ENCODE measurements at places on chromosomes 7 and 10.

GRCh38 chr7:148148456-148148855 is 442.1 kb upstream of the C7orf33 start:
- no peak for DNase-seq

DNA sequence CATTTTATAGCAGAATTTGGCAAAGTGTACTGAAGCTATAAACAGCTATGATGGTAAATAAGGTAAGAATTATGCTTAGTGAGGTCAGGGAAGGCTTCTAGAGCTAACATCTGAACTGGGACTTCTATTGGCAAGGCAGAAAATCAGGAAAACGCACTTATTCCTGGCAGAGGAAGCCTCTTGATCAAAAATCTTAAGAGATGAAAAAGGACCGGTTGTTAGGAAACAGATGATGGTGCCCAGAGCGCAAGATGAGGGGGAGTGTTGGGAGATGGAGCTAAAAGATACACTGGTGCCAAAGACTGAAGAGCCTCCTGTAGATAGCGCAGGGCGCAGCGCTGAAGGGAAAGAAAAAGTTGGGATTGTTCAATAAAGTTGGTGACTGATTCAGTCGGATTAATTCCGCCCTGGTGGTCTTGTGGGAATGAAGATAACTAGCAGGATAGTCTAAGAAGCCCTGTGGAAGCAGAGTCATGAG is 550 bp upstream of the CALU start:
- no peak for DNase-seq

DNA sequence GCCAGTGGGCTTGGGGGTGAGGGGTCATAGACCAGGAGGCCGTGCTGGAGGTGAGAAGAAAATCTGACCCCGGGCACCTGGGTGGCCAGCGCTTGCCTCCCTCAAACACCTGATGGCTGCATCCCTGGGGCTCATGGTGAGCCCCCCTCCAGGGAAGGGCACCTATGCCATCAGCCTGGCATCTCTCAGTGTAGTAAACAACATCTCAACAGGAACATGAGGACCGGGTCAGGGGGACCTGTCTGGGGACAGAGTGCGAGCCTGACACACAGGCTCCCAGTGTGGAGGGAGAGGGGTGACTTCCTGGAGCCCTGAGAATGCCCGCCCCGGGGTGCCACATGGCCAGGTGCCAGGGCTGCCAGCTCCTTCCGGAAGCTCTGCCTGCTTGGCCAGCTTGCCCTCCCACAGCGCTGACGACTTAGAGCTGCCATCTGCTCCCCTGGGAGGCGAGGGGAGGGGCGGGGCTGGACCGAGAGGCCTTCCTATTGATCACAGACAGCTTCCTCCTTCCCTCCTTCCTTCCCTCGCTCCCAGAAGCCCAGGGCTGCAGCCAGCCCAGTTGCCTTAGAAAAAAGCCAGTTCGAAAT is 12.3 kb downstream of the STX1A start:
- no peak for DNase-seq

DNA sequence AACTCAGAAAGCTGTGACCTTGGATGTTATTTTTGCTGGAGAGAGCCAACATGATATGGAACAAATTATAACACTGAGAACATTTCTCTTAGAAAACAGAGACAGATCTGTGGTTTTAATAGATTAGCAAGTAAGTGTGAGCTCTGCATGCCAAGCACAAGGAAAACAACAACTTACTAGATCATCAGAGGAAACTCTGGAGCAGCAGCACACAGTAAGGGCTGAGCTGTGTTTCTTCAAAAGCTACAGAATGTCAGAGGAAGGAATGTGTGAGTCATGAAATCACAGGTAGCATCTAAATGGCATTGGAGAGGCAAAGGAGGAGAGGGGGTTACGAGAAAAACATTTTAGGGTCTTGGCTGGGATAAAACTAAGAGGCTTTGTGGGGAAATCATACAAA is 283.4 kb upstream of the FZD8 start:
- no peak for DNase-seq

DNA sequence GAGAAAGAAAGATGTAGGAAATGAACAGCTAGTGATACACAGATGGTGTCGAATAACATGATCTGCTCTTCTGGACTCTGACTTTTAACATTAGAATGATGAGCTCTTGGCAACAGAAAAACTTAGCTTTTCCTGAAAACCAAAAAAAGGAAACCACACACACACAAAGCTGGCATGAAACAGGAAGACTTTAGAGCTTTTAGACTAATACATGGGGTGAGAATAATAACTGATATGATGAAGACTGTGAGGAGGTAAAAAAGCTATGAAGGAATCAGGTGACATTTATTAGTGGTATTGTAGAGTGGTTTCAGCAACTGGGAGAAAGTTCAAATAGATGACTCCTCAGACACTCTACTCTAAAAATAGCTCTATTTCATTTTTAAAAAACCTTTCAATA is 491.9 kb downstream of the PARD3 start:
- no peak for DNase-seq

DNA sequence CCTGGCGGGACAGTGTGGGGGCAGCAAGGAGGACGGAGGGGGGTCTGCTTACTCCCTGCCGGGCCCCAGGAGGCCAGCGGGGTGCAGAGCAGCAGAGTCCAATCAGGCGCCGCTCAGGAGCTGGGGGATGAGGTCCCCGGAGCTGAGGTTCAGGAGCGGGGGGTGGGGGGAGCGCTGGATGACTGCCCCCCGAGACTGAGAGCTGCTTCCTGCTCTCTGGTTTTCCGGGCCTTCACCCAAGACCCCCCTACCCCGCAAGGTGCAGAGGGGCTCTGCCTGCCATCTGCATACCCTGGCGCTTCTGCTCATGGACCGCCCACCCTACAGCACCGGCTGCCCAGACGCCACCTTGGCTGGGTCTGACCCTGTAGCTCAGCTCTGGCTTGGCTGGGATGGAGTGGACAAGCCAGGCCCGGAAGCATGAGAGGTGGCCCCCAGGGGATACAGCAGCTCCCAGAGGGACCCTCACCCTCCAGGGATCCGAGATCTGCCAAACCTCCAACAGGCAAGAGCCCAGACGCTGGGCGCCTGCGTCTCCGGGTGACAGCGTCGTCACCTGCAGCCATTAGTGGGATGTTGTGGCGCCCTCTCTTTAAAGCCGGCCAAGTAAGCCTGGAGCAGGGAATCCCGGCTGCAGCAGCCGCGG is 930 bp downstream of the KNDC1 start:
- no peak for DNase-seq

DNA sequence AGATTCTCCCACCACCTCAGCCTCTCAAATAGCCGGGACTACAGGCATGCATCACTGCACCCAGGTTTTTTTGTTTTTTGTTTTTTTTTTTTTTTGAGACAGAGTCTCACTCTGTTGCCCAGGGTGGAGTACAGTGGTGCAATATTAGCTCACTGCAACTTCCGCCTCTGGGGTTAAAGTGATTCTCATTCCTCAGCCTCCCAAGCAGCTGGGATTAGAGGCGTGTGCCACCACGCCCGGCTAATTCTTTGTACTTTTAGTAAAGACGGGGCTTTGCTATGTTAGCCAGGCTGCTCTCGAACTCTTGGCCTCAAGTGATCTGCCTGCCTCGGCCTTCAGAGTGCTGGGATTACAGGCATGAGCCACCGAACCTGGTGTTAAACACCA is 107.5 kb upstream of the KIF5B start:
- DNase-seq, result no peak

DNA sequence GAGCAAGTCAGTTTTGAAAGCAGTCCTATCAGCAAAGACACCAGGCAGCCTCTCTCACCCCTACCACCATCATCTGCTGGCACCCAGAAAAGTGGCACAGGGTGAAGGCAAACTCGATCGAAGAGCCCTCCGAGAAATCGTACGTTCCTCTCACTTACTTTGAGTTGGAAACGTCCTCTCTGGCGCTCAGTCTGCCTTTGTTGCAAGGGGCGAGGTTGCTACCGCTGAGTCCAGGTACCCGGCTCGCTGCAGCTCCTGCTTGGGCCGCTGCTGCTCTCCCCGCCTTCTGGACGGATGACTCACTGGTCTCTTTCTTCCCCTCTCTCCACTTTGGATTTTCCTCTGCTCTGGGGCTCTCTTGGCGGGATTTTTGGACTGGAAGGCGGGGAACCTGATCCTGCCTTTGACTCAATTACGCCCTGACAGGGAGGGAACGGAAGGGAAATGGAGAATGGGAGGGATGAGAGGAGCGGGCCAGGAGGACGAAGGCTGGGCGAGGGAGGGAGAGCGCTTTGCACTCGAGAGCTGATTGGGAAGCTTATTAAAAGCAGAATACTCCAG is at the start of gene PTN:
TSS of gene PTN (minus strand) at position 453 of the 561 bp plus-strand sequence. CDS start 88,760 bp downstream, outside the sequence.
- no peak for DNase-seq

- DNase-seq, result no peak
Observed at GRCh38 chr7:33486633-33487032, 357.3 kb downstream of the BBS9 start.

DNA sequence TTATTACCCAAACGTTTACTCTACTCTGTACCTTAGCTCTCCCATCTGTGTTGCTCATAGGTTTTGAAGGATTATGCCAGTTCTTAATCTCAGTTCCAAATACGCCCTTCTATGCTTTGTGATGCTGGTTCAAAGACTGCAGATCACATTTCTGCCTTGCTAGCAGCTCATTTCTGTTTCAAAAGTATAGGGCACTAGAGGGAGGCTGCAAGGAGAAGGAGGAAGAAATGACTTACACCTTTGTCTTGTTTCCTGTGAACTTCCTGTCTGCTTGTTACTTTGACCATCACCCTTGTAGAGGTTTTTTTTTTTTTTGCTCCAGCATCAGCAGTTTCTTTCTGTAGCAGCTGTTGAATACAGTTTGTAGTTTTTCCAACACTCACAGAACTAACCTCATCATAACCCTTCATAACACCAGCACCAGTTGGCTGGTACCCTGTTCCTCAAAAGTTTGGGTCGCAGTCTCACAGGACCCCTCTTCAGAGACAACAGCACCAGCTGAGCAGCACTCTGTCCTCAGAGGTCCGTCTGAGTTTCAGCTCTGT is 16.5 kb downstream of the SLK start:
- no peak for DNase-seq

DNA sequence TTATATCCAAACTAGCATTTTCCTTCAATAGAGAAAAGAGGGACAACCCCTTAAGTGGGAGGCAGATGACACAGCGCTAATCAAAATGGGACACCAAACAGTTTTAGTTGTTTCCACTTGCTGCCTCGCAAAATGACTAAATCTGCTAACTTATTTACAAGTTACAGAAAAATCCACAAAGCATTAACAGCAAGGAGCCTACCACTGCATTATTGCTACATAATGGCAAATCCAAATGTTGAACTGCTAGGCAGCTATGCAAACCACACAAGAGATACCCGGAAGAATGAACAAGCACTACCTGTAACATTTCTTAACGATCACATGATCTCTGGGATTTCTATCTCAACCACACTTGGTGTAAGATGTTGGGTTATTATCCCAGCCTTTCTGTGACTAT is 96.7 kb downstream of the SFMBT2 start:
- peak; percentile 20 for DNase-seq

DNA sequence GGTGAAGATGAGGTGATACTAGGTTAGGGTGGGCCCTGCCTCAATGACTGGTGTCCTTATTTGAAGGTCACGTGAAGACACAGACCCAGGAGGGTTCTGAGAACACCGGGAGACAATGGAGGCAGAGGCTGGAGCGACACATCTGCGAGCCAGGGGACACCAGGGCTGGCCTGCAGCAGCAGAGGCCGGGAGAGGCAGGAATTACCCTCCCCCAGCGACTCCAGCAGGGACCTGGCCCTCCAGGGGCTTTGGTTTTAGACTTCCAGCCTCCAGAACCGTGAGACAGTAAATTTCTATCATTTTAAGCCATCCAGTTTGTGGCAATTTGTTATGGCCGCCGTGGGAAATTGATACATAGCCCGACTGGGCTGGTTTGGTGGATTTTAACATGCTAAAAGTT is 152.2 kb downstream of the DNAJB6 start:
- no peak for DNase-seq

DNA sequence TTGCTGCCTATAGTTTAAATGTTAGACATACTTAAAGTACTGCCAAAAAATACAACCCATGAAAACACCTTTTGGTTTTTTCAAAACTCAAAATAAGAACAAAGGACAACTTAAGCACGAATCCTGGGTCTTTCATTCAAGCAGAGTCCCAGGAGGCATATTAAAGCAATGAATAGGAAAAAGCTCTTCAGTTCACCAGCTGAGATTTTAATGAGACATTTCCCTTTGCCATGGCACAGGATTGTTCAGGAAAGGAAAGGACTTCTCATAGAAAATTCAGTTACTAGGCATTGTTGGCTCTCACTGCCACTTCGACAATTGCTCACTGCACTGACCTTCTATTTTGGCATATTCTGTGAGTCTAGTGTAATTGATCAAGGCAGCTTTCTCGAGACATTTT is 133.5 kb upstream of the FEZF1 start:
- no peak for DNase-seq

- DNase-seq, result no peak
Observed at GRCh38 chr7:51329696-51330263, 13.2 kb upstream of the COBL start.

DNA sequence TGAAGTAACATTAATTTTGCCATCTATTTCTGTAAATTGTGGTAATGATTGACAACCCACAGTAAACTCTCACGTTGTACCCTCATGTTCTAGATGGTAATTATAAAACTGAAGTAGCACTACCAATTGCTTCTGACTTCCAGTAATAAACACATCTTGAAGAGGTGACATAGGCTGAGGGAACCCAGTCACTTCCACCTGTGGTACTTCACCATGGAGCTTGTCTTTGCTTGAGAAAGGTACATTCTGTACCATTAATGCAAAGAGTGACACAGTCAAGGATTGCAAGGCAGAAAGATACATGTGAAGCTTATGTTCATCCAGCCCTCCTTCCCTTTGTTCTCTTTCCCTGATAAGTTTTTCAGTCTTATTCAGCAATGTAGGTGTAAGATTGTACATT is 11.2 kb downstream of the CAPZA2 start:
- DNase-seq, result no peak

GRCh38 chr10:74748468-74749031 is 77.8 kb upstream of the KAT6B start:
- DNase-seq, result peak; percentile 12

DNA sequence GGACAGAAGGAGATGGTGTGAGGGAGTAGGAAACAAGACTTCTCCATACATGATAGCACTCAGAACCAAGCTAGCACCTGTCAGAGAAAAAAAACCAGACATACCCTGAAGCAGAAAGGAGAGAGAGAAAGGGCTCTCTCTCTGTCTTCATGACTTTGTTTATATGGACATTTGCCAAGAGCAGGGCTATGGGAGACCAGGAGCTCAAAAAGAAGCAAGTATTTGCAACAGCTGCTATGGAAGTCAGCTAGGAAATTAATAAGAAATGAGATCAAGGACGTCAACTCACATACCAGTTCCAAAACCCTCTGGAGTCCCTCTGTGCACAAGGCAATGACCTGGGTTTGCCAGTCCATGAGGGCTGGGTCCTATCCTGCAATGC is 111.6 kb downstream of the SGMS1 start:
- DNase-seq, result no peak

DNA sequence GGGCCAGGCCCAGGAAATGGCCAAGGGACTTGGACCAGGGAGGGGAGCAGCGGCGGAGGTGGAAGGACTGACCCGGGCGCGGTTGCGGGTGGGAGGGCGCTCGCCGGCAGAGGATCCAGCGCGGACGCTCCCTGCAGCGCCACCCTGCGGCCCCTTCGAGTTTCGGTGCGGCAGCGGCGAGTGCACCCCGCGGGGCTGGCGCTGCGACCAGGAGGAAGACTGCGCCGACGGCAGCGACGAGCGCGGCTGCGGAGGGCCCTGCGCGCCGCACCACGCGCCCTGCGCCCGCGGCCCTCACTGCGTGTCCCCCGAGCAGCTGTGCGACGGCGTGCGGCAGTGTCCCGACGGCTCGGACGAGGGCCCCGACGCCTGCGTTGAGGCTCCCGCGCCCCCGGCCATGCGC is 16.8 kb upstream of the ZNF467 start:
- peak; percentile 32 for DNase-seq

- DNase-seq, result peak; percentile 71
Observed at GRCh38 chr10:126101736-126102135, 205.4 kb downstream of the FANK1 start.
